ENCODE measurements at places on chromosomes 5 and 9. TPM values are rescaled to one million over a fixed set of nuclear protein-coding genes. Genes with fewer than 3 reads are reported as not detected.

HTR4 gene
- total RNA-seq: not detected

RLN2 gene
- 6.0 TPM for total RNA-seq

SHLD3 gene
- 1.8 TPM for total RNA-seq

GRCh38 chr9:89622933-89623861 is 18.4 kb downstream of the GADD45G start:
- DNase-seq: no peak

- DNase-seq: no peak
These were observed 303.2 kb upstream of the GRAMD2B start for GRCh38 chr5:126119887-126120442.

- no peak for DNase-seq
These were observed 2.0 kb downstream of the TENT4A start for GRCh38 chr5:6715271-6715670.

DNA sequence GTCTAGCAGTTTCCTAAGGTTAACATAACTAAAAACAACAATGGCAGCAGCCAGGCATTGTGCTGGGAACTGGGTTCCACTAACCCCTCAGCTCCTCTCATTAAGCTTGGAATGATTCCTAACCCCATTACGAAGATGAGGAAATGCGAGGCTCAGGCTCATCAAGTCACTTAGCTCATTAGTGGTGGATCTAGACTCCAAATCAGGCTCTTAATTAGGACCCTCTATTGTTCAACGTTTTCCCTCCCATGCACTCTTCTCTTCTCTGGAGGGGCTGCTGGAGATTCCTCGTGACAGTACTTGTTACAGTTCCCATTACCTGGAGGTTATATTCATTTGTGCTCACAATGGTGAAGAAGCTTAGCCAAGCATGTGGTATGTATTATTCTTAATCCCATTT is 6.5 kb downstream of the TAS2R1 start:
- no peak for DNase-seq

- DNase-seq: no peak
These were observed 43.1 kb upstream of the TTC39B start for GRCh38 chr9:15349892-15350761.

DNA sequence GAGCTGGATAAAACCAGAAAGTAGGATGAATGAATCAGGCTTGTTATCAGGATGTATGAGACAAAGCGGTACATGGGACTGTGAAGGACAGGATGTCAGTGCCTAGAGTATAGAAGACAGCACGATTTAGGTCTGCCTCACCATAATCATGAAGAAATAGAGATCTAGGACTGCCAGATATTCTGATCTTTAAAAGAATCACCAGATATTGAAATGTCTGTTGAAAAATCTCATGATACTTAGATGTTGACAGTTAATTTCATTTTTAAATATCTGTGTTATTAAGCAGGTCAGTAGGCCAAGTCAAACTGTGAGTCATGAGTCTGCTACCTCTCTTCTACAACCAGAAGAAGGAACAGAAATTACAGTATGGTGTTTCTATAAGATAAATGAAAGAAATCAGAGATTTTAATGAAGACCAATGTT is 65.0 kb downstream of the ST8SIA4 start:
- DNase-seq: no peak
